Skeletal muscle tissue (tissue), 5 donors: ENCODE measurements at places on chromosomes 11 and 22. TPM values are rescaled to one million over a fixed set of nuclear protein-coding genes. Genes with fewer than 3 reads are reported as not detected.

HTATIP2 gene
- 5.7 TPM for total RNA-seq

C11orf97 gene
- total RNA-seq = not detected

GAB4 gene
- not detected for total RNA-seq

CABP7 gene
- not detected for total RNA-seq

SCN2B gene
- total RNA-seq = 2.1 TPM

GLYAT gene
- total RNA-seq = not detected

ELMOD1 gene
- 6.3 TPM for total RNA-seq

KRTAP5-8 gene
- total RNA-seq = not detected

BACE1 gene
- total RNA-seq = 9.4 TPM

MPPED2 gene
- total RNA-seq = 15.7 TPM

SMCO4 gene
- 2.6 TPM for total RNA-seq

CHADL gene
- total RNA-seq = 2.1 TPM

TTC36 gene
- total RNA-seq = 1.0 TPM

XRCC6 gene
- 287 TPM for total RNA-seq

C11orf87 gene
- 0.52 TPM for total RNA-seq

KCNQ1OT1 gene
- total RNA-seq = 6.8 TPM

EMID1 gene
- total RNA-seq = 6.3 TPM

IRAG1 gene
- total RNA-seq = 2.6 TPM
